ENCODE measurements at places on chromosomes 4 and X.

DNA sequence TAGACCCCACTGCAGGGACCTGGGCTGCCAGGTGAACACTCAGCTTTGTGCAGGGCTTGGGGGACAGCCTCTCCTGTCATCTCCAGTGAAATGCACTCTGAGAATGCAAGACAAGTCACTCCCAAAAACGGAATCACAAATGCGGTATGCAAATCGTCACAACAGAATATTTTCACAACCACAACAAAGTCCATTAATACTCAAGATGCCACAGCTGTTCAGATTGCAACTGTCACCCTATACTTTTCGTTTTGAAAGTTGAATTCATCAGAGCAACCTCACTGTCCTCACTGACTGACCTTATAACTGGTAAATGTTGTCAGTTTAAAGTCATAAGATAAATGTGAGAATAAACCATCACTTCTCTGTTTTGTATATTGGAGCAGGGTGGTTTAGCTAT is 16.6 kb downstream of the JAKMIP1 start:
- peak; percentile 29 for DNase-seq

GRCh38 chr4:129543299-129543698 is 447.3 kb downstream of the C4orf33 start:
- DNase-seq, result no peak

DNA sequence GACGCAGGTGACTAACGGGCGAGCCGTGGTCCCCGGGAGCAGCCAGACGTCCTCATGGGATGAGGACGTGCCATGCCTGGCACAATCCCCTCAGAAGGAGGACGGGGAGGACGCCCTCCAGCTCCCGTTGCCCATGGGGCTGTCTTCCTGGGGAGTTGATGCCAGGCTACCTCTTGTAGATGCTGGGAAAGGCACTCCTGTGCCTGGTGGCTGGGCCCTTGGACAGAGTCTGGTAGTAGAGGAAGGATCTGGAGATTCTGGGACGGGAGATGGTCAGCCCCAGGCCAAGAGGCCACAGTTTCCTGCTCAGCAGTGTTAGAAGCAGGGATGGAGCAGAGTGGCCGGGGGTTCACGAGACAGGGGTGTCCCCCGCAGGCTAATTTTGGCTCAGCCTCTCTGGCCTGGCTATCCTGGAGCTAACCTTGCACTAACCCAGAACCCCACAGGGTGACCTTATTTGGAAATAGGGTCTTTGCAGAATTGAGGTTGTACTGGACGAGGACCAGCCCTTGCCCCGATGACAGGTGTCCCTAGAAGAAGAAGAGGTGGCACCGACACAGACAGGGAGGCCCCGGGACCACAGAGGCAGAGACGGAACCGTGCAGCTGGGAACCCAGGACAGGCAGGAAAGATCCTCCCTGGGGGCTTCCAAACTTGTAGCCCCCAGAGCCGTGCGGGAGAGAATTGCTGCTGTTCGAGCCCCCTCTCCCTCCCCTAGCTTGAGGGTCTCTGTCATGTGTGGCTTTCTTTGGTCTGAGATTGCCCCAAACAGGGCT is 50.1 kb upstream of the ADRA2C start:
- DNase-seq, result no peak

GRCh38 chr4:90419124-90419711 is 292.0 kb downstream of the CCSER1 start:
- no peak for DNase-seq
